Muscle of leg (tissue), 16 donors: ENCODE measurements at places on chromosomes 3 and 15. TPM values are rescaled to one million over a fixed set of nuclear protein-coding genes. Genes with fewer than 3 reads are reported as not detected.
A peak's percentile ranks its signal among the peaks of the same experiment; 100 is the strongest.

Gene CTXN2
- not detected for total RNA-seq

Gene CLDN1
- total RNA-seq, result 2.1 TPM

Gene CCK
- 10.3 TPM for total RNA-seq

Gene C15orf39
- total RNA-seq, result 5.5 TPM

Gene KNG1
- 0.13 TPM for total RNA-seq

Gene BMF
- total RNA-seq, result 10.1 TPM

Gene RHOV
- total RNA-seq, result 0.13 TPM

- DNase-seq, result no peak
Observed at GRCh38 chr3:58055314-58055713, 47.1 kb downstream of the FLNB start.

GRCh38 chr15:58628206-58628947, 121.1 kb downstream of the ADAM10 start:
- DNase-seq, result peak; percentile 5

GRCh38 chr3:74375653-74376052, 238.8 kb downstream of the CNTN3 start:
- no peak for DNase-seq

DNA sequence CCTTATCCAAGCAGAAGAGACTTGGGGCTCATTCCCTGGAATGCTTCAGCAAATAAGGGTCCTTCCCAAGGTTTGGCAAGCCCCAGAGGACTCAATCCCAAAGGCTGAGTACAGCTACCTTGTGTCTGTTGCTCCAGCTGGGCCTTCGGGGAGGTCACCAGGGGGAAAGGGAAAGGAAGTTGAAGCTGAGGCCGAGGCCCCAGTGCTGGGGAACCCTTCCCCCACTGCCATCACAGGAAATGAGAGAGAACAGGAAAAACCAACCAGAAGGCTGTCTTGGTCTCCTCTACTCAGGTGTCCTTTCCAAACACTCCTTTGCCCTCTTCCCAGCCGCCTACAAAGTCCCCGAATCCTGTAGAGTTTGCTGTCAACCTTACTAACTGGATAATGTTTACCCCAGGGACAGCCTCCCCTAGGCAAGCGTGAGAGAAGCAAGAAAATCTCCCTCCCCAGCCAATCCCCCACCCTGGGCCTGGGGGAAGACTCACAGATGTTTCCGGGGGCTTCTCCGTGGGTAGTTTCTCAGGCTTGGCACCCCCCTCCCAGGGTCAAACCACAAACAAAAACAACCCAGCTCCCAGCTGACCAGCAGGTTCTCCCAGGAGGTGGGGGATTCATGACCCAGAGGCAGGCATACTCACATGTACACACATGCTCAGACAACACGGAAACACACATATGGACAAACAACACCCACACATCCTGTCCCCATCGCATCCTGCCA, 5.5 kb downstream of the CSRNP1 start:
- DNase-seq, result peak; percentile 73

- peak; percentile 53 for DNase-seq
Observed at GRCh38 chr3:188154809-188155574, 1.0 kb downstream of the LPP start.

GRCh38 chr3:2706144-2706835, 403.9 kb downstream of the IL5RA start:
- DNase-seq, result no peak

DNA sequence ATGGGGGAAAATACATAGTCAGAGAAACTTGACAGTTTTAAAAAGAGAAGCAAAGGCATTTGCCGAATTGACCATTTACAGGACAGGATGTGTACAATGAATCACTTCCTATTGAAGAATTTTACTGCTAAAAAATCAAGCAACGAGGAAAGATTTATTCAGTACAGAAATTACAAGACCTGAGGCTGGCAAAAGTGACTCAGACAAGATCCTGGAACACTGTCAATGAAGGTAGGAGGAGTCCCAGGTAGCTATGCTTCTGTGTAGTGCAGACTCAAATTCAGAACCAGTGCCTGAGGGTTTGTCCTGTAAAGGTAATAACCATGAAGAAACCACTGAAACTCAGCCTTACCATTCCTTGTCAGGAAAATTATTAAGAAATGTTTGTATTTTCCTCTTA, 120.9 kb downstream of the ZMAT3 start:
- no peak for DNase-seq

DNA sequence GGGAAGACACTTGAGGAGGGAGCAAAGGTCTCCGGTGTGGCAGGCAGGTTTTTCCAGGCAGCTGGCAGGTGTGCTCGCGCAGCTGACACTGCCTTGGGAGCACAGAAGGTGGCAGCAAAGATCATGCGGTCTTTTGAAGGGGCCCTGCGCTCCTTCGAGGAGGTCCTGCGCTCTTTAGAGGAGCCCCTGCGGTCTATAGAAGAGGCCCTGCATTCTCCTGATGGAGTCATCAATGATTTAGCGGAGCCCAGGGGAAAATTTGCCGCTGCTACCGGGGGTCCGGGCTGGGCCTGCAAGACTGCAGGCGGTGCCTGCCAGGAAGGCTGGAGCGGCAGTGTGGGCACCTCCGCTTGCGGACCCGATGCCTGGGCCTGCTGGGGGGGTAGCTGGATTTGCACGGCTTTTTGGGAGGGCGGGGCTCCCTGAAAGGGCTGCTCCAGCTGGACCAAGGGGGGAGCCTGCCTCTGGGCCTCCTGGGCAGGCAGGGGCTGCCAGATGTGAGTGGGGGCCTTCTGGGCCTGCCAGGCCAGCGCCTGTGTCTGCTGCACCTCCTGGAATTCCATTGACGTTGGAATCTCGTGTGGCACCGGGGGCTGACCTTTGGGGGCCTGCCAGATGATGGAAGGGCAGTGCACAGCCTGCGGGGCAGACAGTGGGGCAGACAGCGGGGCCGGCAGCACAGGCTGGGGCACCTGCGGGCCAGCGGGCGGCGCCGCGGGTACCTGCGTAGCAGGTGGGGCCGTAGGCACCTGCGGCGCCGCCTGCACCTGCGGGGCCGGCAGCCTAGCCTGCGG, 2.1 kb downstream of the MAGEL2 start:
- peak; percentile 23 for DNase-seq

DNA sequence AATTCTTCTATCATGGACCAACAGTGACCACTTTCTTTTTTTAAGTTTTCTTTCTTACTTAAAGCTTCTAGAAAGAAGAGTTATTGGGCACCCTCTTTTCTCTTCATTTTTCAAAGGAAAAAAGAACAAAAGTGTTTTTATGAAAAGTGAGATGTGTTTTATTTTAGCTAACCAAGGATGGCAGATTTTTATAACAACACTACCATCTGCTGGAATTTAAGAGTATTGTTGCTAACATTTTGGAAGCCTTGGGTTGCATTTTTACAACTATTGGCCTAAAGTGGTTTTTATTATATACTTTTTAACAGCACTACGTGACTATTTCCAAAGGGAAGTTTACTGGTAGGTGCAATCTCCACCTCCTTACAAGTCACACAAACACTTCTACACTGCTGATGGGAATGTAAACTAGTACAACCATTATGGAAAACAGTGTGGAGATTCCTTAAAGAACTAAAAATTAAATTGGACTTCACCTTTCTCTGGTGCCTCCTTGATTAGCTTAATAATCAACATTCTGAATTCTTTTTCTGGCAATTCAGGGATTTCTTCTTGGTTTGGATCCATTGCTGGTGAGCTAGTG, 237.7 kb upstream of the AGTR1 start:
- no peak for DNase-seq

GRCh38 chr3:189278221-189278620, 106.5 kb downstream of the TPRG1 start:
- no peak for DNase-seq

- DNase-seq, result peak; percentile 57
Observed at GRCh38 chr15:94000606-94001005, 230.8 kb upstream of the MCTP2 start.

DNA sequence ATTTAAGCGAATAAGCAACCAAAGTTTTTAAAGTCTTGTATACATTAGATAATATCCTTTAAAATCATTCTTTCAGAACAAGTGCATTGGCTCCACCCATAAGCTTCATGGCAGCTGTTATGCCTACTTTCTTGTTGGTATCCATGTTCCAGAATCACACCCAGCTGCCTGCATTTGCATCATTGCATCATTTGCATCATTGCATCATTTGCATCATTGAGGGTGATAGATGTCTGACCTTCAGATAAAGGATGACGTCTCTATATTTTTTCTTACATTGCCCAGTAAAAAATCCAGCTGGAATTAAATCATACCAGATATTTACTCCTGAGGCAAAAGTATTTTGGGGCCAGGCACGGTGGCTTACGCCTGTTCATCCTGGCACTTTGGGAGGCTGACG, 42.3 kb downstream of the SLC12A1 start:
- no peak for DNase-seq

- no peak for DNase-seq
Observed at GRCh38 chr15:41483115-41483514, 10.6 kb upstream of the ITPKA start.

DNA sequence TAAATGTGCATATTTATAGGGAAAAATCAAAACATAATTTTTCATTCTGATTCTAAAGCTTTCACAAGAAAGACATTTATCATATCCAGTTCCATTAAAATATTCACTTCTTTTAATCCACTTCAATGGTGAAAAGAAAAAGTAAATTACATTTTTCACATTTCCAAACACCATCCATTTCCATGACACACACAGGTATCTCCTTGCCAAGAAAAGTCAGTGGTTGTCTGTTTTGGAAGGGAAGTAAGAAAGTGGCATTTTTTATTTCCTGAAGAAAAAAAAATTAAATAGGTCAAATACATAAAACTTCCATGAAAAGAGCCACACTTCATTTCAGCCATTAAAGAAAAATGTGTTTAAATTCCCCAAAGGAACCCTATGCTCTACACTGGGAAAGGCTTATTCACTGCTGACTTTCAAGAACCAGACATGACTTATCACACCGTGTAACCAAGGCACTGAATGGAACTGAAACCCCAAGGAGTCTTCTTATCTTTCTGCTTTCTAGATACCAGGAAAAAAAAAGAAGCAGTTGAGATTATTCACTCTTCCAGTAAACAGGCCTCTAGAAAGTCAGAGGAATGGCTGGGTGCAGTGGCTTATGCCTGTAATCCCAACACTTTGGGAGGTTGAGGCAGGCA, 44.5 kb downstream of the OSBPL10 start:
- peak; percentile 60 for DNase-seq

DNA sequence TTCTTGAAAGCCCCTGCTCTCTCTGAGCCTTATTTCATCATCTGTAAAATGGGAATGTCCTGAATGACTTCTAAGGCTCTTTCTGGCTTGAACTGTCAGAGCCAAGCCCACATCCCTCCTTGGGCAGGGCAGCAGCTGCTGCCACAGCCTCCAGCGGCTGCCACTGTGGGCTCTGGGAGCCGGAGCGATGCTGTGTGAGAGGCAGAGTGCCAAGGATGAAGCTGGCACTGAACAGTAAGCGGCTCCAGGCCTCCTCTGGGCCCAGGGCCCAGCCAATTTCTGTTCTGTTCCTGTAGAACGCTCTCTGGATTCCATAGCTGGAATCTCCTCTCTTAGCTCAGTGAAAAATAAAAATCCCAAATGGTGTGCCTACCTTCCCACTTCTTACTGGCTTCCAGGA, 4.4 kb downstream of the CPLX3 start:
- DNase-seq, result peak; percentile 78

GRCh38 chr3:12662593-12663400, 1.1 kb downstream of the RAF1 start:
- peak; percentile 80 for DNase-seq

- DNase-seq, result no peak
Observed at GRCh38 chr15:84634228-84634837, 19.8 kb downstream of the WDR73 start.

GRCh38 chr3:127104586-127104985, 88.3 kb upstream of the PRR23E start:
- DNase-seq, result no peak

- no peak for DNase-seq
Observed at GRCh38 chr15:86237111-86237500, 157.4 kb downstream of the AGBL1 start.

- DNase-seq, result peak; percentile 79
Observed at GRCh38 chr3:133895208-133896001, at the start of gene RAB6B. RAB6B (minus strand) TSS chr3:133895882; CDS start chr3:133895466, 416 bp downstream.
